Fibroblast of the aortic adventitia (primary cell): ENCODE measurements at places on chromosomes 4 and X. TPM values are rescaled to one million over a fixed set of nuclear protein-coding genes. Genes with fewer than 3 reads are reported as not detected.

GRCh38 chr4:140308366-140309123 lies 64.9 kb upstream of the SCOC start:
- DNase-seq = peak; percentile 98

DNA sequence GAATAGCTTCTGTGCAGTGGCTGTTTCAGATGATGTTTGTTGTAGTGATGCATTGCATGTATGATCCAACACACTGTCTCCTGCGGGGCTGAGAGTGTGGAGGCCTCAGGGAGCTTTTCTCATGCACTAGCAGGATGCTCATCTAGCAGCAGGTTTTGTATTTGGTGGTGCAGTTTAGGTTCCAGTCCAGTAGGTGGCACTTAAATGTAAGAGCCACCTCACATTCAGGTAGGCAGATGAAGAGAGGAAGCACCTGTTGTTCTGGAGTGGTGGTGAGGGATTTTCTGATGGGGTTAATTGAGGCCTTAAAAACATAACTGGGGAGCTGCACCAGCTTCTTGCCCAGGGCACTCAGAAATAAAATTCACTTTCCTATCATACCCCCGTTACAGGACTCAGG lies 300.9 kb downstream of the SPIN4 start:
- no peak for DNase-seq

DNA sequence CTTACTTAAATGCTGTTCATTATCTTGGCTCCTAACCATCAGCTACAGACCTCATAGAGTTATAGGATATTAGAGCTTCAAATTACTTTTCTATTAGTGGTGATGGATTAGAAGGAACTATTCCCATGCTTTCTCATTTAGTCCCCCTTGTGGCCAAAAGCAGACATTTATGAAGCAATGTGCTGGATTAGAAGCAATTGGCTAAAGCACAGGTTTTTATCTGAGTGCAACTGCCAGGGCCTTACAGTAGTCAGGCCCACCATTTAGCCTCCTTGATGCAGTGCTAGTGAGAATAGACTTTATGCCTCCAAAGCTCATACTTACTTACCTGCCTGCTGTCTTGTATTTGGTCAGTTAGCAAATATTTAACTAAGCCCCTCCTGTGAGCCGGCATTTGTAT lies 93.0 kb downstream of the TSPAN7 start:
- DNase-seq = peak; percentile 46

GRCh38 chr4:38086151-38086848 lies 126.1 kb downstream of the PTTG2 start:
- no peak for DNase-seq

- no peak for DNase-seq
These were observed 343.8 kb downstream of the GBA3 start for GRCh38 chr4:23036503-23036902.

DNA sequence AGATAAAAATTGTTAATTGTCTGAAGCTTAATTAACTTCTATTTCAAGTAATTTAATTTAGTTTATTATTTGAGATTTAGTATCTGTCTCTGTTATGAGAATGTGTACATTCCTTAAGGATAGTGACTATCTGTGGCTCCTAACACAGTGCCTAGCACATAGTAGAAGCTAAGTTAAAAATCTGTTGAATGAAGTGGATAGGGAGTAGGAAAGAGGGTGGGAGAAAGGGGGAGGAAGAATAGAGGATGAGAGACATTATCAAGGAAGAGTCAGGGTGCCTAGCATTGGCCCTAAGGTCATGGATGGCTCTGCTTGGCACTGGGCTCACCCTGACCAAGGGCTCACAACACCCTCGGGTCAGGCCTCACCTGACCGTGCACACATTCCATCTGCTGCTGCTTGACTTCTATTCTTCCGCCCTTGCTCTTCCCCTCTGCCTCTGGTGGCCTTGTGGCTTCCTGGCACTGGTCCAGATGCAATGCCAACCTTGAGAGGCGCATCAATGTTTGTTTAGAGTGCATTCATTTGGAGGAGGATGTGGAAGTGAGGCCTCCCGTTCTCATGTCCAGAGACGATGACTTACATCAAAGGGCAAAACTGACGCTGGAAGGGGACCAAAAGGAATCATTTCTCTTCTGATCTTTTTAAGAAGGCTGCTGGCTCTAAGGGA lies 42.3 kb downstream of the TRIM2 start:
- DNase-seq = no peak

- DNase-seq = peak; percentile 98
These were observed 24.0 kb upstream of the MTHFD2L start for GRCh38 chr4:74133786-74134499.

GRCh38 chr4:90124276-90124675 lies 2.9 kb upstream of the CCSER1 start:
- DNase-seq = no peak

GRCh38 chr4:89072921-89073320 lies 15.9 kb upstream of the FAM13A start:
- DNase-seq = no peak

- DNase-seq = no peak
These were observed 590.9 kb downstream of the ARAP2 start for GRCh38 chr4:35653451-35653850.

DNA sequence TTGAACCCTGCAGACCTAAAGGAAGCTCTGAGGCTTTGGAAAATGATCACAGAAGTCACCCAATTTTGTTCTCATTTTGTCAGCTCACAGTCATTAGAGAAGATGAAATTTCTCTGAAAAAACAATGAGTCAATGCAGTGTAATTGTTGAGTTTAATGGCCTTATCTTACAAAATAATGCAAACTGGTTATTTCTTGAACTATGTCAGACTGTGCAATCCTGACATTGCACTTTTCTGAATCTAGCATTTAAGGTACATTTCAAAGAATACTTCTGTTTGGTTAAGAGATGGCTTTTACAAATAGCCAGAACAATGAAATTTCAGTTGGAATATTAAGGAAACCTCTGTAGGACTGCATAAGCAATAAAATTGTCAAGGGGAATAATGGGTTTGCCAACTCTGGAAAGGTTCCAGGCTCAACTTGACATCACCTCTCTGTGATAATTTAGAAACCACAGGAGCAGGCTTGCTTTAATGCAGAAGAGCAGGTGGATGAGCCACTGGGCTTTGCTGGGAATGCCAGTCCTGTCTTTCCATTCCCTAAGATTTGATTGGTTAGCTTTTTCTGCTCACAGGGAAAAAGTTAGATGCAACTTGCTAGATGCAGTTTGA lies 222.8 kb downstream of the FRMPD4 start:
- DNase-seq = peak; percentile 69

GRCh38 chr4:186900984-186901383 lies 177.3 kb upstream of the FAT1 start:
- no peak for DNase-seq

GRCh38 chr4:15654593-15655222 lies 449 bp downstream of the FBXL5 start:
- peak; percentile 36 for DNase-seq

DNA sequence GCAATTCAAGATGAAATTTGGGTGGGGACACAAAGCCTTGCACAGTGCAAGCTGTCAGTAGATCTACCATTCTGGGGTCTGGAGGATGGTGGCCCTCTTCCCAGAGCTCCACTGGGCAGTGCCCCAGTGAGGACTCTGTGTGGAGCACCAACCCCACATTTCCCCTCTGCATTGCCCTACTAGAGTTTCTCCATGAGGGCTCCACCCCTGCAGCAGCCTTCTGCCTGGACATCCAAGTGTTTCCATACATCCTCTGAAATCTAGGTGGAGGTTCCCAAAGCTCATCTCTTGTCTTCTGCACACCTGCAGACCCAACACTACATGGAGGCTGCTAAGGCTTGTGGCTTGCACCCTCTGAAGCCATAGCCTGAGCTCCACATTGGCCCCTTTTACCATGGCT lies 402.3 kb downstream of the RAB28 start:
- DNase-seq = no peak

GRCh38 chr4:10731162-10731561 lies 46.6 kb upstream of the CLNK start:
- DNase-seq = no peak

DNA sequence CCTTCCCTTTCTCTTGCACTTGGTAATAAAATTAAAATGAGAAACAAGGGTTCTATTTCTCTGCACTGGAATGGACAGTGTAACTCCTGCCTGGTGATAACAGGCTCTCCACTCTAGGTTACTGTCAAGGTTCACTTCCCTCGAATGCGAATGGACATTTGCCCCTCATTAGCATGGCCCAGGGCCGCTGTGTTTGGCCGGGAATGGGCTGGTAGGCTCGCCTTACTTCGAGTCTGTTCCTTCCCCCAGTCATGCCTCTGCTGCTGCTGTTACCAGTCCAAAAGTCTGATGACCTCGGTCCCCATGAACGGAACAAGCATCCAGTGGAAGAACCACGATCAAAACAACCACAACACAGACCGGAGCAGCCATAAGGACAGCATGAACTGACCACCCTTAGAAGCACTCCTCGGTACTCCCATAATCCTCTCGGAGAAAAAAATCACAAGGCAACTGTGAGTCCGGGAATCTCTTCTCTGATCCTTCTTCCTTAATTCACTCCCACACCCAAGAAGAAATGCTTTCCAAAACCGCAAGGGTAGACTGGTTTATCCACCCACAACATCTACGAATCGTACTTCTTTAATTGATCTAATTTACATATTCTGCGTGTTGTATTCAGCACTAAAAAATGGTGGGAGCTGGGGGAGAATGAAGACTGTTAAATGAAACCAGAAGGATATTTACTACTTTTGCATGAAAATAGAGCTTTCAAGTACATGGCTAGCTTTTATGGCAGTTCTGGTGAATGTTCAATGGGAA lies 61.5 kb downstream of the EDNRA start:
- no peak for DNase-seq

DNA sequence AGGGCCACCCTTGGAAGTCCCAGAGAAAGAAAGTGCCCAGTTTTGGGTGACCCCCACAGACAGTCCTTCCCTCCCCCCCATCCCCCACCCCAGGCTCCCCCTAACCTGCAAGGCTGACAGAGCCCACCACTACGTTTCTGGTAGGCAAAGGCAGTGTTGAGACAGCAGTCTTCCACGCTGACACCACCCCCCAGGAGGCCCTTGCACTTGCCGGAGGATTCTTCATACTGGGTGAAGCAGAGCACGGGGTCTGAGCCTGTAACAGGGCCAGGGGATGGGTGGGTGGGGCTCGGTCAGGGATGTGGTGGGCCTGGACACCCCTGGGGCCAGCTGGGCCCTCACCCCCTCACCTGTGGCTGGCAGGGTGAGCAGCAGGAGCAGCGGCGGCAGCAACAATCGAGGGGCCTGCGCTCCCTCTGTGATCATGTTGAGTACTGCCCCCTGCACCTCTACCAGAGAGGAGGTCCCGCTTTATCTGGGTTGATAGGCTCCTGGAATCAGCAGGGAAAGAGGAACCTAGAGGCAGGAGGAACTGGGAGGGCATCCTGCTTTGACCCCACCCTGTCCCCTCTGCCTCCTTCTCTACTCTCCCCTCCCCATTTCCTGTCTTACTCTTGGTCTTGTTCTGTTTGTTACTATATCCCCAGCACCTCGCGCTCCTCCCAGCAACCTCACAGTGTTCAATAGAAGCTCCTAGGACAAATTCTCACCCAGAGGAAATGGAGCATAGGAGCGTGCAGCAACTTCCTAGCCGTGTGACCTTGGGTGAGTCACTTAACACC lies at the start of gene CFP:
Gene CFP, minus strand, starts transcription at position 512 of the 782 bp plus-strand sequence. Its CDS starts 86 bp downstream, at position 426.
- no peak for DNase-seq

GRCh38 chrX:69210581-69210980 lies 45.3 kb upstream of the PJA1 start:
- peak; percentile 17 for DNase-seq

- no peak for DNase-seq
These were observed 239.8 kb downstream of the AFAP1 start for GRCh38 chr4:7699825-7700224.

DNA sequence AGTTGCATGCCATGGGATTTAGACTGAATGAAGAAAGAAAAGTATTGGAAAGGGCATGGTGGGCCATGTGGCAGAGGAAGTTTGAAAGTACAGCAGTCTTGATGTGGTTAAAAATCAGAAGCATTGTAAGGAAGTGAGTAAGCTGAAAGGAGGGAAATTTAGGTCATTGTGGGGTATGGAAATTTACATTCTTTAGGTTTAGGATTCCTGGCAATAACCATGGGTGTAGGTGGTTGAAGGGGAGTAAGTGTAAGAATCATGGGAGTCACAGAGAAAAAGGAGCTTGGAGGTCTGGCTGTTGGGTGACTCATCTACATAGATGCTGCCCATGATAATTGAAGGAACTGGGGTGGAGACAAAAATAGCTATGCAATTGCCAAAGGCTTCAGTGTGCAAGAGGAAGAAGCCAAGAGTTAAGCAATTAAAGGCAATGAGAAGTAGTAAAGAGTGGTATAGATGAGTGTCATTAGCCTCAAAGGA lies 243.8 kb upstream of the LDB2 start:
- peak; percentile 94 for DNase-seq

DNA sequence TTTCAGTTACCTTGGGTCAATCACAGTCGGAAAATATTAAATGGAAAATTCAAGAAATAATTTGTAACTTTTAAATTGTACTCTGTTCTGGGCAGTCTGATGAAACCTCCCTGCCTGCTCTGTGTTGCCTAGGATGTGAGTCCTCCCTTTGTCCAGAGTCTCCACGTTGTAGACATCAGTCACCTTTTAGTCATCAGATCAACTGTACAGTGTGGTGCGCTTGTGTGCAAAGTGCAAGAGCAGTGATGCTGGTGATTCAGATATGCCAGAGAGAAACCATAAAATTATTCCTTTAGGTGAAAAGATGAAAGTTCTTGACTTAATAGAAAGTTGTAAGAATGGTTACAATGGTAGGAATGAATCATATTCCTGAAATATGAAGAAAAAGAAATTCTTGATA lies 1.4 kb downstream of the SPATA4 start:
- DNase-seq = peak; percentile 57

DNA sequence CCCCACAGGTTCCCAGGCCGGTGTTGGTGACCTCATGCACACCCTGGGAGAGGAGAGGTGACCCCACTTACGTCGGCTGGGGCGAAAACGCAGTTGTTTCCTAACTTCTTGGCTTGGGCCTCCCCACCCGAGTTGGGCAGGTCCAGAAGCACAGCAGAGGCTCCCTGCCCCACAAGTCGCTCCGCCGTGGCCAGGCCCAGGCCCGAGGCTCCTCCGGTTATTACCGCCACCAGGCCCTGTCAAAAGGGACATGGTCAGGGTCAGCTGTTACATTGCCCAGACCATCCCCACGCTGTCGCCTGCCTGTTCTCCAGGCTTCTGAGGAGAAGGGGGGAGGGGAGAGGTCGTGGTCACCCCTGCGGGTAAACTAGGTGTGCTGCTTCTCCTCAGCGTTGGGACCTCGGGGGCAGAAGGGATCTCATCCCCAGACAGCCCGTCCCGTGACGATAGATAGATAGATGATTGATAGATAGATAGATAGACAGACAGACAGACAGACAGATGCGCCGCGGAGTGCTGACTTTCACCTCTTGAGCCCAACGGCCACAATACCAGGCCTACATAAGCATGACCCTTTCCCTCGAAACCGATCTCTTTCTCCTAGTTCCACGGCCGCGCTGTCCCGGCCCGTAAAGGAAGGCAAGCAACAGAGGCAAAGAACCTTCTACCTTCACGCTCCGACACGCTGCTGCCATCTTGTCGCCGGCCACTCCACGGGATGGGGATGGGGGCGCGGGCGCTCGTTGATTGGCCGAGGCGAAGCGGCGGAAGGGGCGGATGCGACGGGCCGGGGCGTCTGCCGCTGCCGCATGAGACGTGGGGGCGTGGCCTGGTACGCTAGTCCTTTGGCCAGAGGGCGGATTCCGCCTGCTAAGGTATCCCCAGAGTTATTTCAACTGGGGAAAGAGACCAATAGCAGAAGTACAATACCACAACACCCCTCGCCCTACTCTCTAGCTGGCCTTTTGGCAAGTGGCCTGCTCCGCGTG lies at the start of gene HSD17B10:
Gene HSD17B10, minus strand, starts transcription at position 720 of the 989 bp plus-strand sequence. Its CDS starts 25 bp downstream, at position 695.
- DNase-seq = peak; percentile 70

LRRC66 gene
- total RNA-seq = 0.81 TPM in 1 of 2 replicates, not detected in the other

HOPX gene
- 0.36 TPM in 1 of 2 replicates, not detected in the other for total RNA-seq

VCX3A gene
- total RNA-seq = not detected in 2 replicates

ZNF732 gene
- total RNA-seq = 0.27 and 0.57 TPM in 2 replicates

OPRPN gene
- not detected in 2 replicates for total RNA-seq

SGMS2 gene
- 144 and 145 TPM in 2 replicates for total RNA-seq

MGAT4D gene
- not detected in 2 replicates for total RNA-seq
